Common myeloid progenitor, CD34-positive (primary cell): ENCODE measurements at places on chromosomes 11 and 22.

DNA sequence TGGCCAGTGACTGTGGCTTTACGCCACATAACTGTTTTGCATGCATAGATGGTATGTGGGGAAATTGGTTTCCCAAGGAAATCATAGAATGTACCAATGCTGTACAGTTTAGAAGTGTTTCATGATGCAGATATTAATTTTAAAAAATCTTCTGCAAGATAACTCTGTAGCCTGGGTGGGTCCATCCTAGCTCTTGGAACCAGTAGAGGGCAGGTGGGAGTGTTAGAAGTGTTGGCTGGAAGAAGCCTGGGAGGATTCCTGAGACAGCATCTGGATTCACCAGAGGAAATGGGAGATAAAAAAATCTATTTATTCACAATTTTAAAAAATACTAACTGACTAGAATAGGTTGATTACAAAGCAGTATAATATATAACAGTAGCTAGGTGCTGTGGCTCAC, 139.9 kb upstream of the GRIA4 start:
- DNase-seq = no peak

DNA sequence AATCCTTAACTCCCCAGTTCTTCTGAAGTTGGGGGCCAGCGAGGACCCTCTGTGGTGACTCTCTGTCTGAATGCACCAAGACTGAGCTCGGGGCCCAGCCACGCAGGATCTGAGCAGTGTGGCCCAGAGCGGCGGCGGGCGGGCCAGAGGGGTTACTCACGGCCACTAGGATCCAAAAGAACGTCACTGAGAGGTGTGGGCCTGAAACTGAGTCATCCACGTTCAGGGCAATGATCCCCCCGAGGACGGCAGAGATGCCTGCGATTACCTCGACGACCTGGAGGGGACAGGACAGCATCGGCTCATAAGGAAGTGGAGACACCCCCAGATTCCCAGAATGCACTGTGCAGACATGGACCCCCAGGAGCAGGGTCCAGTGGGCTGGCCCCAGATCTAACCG, 11.2 kb downstream of the MLC1 start:
- no peak for DNase-seq

DNA sequence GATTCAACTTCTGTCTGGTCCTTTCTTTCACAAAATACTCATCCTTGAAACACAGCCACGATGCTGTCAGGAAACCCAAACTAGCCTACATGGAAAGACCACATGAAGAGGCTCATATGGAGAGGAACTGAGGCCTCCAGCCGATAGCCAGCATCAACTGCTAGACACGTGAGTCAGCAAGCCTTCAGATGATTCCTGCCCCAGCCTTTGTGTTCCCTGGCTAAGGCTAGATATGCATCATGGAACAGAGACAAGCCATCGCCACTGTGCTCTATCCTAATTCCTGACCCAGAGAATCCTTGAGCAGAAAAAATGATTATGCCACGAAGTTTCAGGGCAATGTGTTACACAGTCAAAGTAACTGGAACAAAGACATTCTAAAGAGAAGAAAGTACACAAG, 75.5 kb downstream of the ENTHD1 start:
- no peak for DNase-seq

DNA sequence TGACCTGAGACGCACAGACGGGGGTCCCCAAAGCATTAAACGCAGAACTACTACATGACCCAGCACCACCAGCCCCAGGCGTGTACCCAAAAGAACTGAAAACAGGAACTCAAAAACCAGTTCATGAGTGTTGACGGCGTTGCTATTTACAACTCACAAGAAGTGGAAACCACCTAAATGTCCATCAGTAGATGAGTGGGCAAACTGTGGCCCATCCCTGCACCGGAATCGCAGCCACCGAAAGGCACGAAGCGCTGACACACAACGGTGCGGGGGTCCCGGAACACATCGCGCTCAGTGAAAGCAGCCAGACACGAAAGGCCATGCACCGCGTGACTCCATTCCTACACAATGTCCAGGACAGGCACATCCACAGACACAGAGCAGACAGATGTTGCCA, 79.2 kb downstream of the TRMU start:
- DNase-seq = peak; percentile 69

GRCh38 chr22:31820655-31821054, 66.8 kb downstream of the DEPDC5 start:
- DNase-seq = no peak
